ENCODE measurements at places on chromosomes 16 and 17.

- no peak for DNase-seq
Measured at GRCh38 chr17:67642488-67642887, 75.2 kb upstream of the NOL11 start.

DNA sequence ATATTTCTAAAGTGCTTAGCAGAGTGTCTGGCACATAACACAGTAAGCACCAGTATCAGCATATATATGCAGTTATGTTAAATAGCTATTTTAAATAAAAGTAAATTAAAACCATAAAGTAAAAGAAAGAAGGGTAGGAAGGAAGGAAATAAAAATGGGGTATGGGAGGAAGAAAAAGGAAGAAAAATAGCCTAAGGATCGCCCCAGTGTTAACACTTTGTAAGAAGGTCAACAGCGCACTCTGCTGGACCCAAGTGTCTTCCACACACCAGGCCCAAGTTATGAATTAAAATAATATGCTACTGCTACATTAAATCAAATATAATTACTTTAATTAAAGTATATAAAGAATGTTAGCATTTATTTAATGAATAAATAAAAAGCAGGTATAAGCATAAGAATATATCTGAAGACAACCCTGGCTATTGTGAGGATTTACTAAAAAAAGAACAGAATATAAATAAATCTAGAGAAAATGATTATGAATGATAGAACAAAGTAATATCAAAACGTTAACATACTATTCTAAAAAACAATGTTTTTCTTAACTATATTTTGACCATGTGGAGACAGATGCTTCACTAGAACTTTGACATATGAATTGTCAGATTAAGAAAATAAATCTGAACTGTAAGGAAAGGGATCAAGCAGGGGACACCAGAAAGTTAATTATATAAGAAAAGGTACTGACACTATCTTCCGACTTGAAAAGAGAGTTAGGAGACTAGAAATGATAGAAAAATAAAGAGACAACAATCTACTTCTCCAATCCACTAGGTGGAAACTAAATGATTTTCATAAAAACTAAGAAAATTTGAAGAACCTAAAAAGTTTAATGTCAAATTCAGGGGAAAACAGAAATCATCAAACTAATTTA lies 25.9 kb downstream of the BRIP1 start:
- DNase-seq, result peak; percentile 67

DNA sequence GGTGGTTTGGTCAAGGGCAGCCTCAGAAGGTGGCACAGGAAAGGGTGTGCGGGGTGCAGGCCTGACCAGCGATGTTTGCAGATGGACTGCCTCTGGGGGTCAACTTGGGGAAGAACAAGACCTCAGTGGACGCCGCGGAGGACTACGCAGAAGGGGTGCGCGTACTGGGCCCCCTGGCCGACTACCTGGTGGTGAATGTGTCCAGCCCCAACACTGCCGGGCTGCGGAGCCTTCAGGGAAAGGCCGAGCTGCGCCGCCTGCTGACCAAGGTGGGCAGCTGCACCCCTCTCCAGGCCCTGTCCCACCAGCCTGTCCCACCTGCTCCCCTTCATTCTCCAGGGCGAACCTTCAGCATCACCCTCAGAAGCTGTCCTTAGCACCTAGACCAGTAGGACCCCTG lies 12.5 kb downstream of the DHODH start:
- no peak for DNase-seq

- no peak for DNase-seq
Measured at GRCh38 chr16:57903656-57904055, 67.3 kb downstream of the CNGB1 start.

DNA sequence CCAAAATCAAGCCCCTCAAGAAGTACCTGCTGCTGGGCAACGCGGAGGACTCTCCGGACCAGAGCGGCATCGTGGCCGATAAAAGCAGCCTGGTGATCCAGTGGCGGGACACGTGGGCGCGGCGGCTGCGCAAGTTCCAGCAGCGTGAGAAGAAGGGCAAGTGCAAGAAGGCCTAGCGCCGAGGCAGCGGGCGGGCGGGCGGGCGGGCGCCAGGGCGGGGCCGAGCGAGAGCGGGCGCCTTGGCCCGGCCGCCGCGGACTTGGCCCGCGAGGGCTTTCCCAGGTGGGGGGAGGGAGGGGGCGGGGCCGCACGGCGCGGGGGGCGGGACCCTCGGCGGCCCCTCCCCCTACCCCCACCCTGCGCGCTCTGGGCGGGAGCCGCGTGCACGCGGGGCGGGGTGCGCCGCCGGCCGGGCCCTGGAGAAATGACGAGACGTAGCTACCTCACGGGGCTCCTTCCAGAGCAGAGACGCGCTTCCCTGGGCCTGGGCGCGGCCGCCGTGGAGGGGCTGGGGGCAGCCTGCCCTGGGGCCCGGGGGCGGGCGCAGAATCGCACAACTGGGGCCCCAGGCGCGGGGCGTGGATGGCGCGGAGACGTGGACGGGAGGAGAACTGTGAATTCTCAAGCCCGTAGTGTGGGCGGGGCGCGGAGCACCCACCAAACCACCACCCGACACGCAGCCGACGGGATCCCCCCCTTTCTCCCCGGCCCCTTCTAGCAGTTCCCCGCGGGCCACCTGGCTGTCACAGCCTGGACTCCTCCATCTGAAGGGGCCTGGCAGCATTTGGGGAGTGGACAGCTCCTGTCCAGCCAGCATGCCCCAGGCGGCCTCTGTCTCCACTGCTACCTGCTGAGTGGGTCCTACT lies 218.7 kb downstream of the NTN1 start:
- DNase-seq, result peak; percentile 86

GRCh38 chr17:59141860-59142259 lies 13.1 kb downstream of the SKA2 start:
- DNase-seq, result no peak

GRCh38 chr16:78025631-78026030 lies 3.3 kb downstream of the CLEC3A start:
- no peak for DNase-seq

DNA sequence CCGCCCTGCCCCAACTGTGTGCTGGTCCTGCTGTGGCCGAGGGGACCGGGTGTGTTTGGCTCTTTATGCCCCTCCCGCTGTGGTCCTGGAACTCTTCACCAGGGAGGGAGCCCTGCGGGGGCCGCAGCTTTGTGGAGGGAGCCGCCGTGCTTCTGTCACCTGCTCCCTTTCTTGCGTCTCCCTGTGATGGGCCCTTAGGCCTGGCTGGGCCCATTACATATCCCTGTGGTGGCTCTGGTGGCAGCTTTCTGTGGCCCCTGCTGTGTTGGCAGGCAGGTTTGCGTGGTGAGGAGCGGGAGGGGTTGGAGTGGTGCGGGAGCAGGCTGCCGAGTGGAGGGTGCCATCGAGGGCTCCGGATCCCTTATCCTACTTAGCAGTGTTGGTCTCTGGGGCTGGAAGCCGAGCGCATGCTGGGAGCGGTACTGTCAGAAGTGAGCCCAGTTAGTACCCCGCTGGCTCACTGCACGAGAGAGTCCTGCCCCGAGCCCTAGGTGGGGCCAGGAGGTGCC lies 60.4 kb downstream of the PDPK1 start:
- DNase-seq, result no peak

DNA sequence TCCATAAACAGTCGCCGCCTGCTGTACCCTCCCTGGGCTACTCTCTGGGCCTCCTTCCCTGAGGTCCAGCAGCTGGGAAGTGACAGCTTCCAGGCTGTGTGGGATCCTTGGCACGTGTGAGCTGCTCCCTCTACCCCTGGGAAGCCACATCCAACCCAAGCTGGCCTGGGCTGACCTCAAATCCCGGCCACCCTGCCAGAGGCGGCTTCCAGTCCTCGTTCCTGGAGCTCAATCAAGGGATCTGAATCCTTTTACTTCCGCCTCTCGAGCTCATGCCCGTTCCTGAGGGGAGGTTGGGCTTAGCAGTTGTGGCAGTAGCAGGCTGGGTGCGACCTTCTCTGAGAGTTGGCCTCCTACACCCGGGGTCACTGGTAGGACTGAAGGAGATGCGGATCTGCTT lies 82.5 kb downstream of the NETO2 start:
- DNase-seq, result no peak
